AG08395 (cell line): ENCODE measurements at places on chromosomes 7 and 10.

- DNase-seq, result peak; percentile 77
Measured at GRCh38 chr10:102133373-102134195, 744 bp downstream of the PPRC1 start.

DNA sequence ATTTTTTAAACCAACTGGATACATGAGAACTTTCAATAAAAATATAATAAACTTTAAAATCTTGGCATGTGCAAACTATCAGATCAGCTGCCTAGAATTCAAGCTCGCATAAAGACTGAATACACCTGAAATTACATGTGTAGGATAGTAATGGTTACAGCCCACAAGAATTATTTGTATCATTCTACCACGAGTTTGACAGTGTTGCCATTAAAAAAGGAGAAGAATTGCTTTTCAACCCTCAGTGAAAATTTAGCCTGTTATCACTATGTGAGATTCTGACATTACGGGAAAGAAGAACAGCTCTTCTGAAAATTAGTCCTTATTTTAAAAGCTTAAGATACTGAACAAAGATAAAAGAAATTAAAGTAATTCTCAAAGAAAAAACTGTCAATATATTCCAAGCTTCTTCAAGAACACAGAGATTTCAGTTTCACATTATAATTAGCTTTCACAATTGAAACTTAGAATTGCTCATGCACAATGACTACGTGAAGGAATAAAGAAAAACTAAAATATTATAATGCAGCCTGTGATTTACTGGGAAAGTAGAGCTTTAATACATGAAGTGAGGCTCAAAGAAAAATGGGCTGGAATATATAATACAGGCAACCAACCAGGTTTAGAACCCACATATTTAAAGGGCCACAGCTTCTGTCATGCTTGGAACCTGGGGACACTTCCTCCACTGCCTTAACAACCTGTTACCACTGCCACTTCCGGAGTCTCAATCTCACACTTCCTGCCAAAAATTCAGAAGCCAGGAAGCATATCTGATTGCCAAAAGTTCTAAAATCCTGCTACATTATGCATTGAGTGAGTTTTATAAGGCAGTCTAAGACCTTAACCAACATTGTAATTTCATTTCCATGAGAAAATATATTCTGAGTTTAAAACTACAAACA is 23.2 kb downstream of the TPK1 start:
- no peak for DNase-seq

DNA sequence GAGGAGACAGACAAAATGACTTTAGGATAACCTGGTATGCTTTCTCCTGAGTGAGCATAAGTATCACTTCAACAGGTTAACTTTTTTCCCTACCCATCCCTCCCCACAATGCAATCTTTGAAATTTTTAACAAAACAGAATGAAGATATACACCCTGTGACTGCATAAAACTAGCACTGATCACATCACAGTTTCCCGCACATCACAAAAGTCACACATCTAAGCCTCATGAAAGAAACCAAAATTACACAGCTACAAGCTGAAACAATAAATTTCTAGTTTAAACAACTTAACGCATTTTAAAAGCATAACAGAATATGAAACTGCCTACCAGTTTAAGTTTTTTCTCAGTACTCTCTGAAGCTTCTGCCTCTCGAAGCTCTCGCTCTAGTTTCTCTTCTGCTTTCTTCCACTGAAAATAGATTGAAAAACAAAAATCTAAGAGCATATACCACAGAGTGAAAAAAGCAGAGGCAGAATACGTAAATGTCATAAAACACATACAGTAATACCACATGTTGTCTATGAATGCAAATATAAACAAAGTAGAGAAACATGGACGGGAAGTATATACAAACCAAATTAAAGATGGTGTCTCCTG is 18.1 kb downstream of the NOC3L start:
- no peak for DNase-seq

DNA sequence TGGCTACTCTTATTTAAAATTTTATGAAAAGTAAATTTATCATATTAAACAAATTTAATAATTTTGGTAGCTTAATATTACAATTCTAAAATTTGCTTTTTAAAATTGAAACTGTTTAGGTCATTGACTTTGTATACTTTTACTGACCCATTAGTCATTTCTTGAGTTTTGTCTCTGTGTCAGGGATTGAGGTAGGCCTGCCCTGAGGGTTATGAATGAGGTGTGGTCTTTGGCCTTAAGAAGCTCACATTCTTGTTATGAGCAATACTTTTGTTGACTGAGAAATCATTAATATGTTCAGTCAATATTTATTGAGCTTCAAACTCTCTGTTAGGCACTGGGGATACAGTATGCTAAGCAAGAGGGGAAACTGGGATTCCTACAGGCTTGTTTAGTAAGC is 47.0 kb upstream of the RPA3 start:
- no peak for DNase-seq

- DNase-seq, result no peak
Measured at GRCh38 chr10:80429521-80429973, 21.2 kb downstream of the PRXL2A start.

GRCh38 chr10:32889631-32890212 is 68.3 kb downstream of the ITGB1 start:
- no peak for DNase-seq

- no peak for DNase-seq
Measured at GRCh38 chr7:17722798-17723197, 217.5 kb downstream of the SNX13 start.

- DNase-seq, result peak; percentile 59
Measured at GRCh38 chr10:113493195-113493594, 59.7 kb upstream of the HABP2 start.

DNA sequence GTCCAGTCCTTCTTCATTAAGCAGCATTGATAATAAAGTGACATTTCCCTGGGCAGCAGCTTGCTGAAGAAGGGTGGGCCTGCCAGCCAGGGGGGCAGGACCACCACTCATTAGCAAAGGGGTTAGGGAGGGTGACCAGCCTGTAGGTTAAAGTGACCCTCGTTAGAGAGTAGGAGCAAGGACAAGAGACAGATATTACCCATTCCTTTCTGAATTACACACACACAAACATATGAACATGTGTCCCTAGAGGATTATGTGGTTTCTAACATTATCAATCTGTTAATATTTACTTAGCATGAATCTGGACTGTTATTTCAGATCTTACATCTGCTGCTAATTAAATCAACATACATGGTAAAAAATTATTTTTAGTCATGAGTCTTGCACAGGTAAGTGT is 88.9 kb downstream of the CTTNBP2 start:
- DNase-seq, result no peak

GRCh38 chr7:116024826-116025809 is 5.4 kb downstream of the TFEC start:
- DNase-seq, result no peak

DNA sequence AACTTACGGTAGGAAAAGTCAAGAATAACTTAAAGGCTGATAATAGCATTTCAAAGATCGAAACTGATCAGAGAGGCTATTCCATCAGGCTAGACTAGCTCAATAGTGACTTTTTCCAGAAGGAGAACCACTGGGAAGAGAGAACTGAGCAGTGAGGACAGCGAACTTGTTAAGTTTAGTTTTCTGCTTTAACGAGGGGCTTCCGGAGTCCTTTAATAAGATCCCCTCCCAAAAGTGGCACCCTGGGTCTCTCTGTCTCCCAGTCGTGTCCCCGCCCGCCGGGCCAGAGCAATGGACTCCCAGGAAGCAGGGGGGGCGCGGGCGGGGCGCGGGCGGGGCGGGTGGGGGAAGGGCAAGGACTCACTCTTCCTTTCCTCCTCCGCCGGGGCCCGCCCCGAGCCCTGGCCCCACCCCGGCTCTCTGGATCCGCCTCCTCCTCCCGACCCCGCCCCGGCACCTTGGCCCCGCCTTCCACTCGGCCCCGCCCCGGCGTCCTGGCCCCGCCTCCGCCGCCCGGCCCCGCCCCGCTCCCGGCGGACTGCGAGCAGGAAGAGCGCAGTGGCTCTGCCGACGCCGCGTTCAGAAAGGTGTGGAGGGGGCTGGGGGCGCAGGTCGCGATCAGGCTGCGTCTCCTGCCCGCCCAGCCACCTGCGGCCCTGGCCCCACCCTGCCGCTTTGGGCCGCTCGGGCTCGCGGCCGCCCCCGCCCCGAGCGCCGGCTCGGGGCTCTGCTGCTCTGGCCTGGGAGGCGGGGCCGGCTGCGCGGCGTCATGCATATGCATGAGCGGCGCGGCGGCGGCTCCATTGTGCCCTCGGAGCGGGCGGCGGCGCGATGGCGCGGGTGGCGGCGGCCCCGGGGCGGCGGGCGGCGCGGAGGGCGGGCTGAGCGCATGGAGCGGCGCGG is at the start of gene ZMIZ2:
ZMIZ2 (plus strand) TSS at position 803 of the 903 bp plus-strand sequence. CDS start 7,403 bp downstream, outside the sequence.
- peak; percentile 98 for DNase-seq

DNA sequence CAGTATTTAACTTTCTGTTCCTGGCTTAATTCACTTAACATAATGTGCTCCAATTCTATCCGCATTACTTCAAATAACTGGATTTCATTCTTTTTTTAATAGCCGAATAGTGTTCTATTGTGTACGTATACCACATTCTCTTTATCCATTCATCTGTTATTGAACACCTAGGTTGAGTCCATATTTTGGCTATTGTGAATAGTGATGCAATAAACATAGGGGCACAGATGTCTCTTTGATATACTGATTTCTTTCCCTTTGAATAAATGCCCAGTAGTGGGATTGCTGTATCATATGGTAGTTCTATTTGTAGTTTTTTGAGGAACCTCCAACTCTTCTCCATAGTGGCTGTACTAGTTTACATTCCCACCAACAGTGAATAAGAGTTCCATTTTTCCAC is 25.5 kb upstream of the TSPAN33 start:
- DNase-seq, result no peak

GRCh38 chr7:98315318-98315993 is 34.0 kb downstream of the BRI3 start:
- DNase-seq, result no peak

DNA sequence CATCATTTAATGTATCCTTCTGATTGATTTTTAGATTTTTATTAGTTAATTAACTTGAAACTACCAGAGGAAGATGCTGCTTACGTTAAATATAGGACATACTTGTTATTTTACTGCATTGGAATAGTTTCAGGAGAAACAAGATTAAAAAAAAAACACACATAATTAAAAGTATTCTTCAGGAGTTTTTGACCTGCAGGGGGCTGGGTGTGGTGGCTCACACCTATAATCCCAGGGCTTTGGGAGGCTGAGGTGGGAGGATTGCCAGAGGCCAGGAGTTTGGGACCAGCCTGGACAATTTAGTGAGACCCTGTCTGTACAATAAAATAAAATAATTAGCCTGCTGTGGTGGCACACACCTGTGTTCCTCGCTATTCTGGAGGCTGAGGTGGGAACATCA is 10.7 kb downstream of the CBLL1 start:
- no peak for DNase-seq

- DNase-seq, result no peak
Measured at GRCh38 chr10:72245949-72246525, 27.7 kb upstream of the DDIT4 start.

DNA sequence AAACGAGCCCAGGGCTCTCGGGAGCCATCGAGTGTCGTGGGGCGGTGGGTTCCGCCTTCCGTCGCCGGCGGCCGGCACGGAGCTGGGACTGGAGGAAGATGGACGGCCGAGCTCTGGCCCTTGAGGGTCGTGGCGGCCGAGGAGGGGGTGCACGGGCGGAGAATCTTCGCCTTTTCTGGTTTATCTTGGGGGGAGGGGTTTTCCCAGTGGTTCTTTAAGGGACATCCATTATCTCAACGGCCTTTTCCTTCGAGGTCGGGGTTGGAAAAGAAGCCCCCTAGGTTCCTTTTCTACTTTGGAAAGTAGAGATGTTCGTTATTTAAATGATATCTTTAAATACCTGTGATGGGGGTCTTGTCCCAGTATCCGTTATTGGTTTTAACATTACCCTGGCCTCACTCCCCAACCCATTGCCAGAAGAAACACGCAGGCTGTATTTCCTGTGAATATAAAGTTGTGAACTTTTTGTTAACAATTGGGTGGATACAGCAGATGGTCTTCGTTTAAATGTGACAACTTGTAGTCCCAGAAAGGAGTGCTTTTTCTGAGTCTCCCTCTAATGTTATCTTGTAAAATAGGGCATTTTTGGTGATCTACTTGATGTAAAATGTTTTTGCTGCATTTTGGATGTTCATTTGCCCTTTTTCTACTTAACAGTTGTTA is 765 bp downstream of the CCAR1 start:
- peak; percentile 7 for DNase-seq

DNA sequence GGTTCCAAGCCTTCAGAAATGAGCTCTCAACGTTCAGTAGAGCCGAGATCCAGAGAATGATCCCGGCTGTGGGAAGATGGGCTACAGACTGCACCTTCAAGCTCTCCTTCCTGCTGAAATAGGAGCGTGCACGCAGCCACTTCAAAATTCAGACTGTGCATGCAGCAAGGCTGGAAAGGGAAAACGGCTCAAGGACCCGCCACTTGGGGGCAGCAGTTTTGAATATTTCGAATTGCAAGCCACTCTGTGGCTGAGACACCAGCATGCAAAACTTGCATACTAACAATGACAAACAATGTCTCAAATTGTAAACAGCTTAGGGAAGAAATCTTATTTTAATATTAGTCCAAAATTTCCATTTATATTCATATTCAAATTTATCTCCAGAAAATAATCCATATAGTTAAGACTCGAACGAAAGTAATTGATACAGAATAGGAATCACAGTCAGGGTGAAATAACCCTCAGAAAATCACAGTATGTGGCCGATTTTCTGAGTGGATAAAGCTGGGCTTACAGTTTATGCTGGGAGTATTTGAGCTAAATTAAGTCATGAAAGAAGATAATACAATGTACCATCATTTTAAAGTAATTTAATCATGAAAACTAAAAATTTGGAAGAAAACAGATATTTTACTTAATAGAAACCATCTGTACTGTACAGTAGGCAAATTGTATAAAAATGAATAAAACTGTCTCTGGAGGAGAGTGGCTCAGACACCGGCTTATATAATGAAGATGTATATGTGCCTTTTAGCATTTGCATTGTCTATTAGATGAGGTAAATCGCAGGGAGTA is 137.9 kb upstream of the MKI67 start:
- DNase-seq, result peak; percentile 60

GRCh38 chr10:128286762-128287500 is 160.7 kb upstream of the MKI67 start:
- DNase-seq, result no peak

- no peak for DNase-seq
Measured at GRCh38 chr10:11874568-11875493, 51.7 kb downstream of the PROSER2 start.

- no peak for DNase-seq
Measured at GRCh38 chr10:28120043-28120749, 121.3 kb upstream of the ODAD2 start.

DNA sequence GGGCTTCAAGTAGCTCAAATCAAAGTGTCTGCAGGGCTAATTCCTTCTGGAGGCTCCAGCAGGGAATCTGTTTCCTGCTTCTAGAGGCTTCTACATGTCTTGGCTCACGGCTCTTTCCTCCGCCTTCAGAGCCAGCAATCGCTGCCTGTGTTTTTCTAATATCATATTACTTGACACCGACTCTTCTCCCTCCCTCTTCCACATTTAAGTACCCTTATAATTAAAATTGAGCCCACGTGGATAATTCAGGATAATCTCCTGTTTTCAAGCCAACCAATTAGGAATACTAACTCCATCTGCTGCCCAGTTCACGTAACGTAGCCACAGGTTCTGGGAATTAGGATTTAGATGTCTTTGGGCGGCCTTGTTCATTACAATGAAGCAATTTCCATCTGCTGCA is 372.2 kb downstream of the DPP6 start:
- DNase-seq, result no peak

GRCh38 chr10:3287572-3288445 is 115.2 kb upstream of the PITRM1 start:
- no peak for DNase-seq

- no peak for DNase-seq
Measured at GRCh38 chr7:115023219-115023618, 101.3 kb downstream of the MDFIC start.
